LNCaP clone FGC (cell line): ENCODE measurements at places on chromosomes 13 and 19.

DNA sequence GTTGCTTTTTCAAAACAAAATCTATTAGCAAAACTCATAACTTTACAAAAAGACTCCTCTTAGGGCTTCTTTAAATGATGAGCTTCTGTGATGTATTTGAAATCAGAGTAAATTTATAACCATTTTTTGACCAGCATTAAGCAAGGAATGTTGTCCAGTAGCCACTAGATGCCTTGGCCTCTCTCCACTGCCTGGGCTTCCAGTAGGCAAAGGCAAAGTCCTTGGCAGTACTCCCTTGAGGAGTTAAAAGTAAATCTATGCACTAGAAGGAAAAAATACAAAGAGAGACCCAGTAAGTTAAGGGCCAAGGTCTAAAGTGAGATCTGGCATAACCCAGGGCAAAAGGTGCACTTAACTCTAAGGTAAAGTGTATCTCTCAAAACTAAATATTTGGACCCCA is 9.5 kb downstream of the SERPINE3 start:
- no peak for DNase-seq

- no peak for DNase-seq
Measured at GRCh38 chr13:85728811-85729210, 70.4 kb downstream of the SLITRK6 start.

DNA sequence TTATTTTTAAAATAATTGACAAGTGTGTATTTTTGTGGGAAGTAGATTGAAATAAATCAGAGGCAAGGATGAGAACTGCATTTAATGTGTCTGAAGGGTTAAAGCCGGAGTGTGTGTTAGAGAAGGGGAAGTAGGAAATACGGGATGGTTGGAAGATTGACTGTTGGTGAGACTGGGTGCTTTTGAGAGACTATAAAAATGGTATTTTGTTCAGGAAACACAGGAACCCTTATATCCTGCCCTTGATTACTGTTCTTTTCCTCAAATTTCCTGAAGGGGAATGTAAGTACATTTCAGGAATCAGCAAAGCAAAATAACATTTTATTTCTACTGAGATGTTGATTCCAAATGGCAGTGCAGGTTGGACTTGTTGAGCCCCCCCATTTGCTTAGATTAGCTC is 15.1 kb downstream of the IFT88 start:
- no peak for DNase-seq

DNA sequence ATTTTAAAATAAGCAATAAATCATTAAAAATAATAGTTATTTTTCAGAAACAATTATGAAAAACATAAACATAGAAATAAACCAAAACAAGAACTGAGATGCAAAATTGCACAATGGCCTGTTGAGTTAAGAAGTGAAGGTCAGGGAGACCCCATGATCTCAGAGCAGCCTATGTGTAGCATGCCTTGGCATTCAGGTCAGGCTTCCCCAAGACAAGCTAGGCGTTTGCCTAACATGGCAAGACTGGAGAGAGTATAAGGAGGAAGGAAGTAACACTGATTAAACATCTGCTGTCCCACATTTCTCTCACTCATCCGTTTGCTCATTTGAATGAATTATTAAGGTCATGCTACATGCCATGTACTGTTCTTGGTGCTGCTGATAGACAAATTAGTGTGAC is 291.8 kb downstream of the TSHZ3 start:
- no peak for DNase-seq

GRCh38 chr19:49894879-49895565 is 1.7 kb downstream of the IL4I1 start:
- DNase-seq, result no peak

DNA sequence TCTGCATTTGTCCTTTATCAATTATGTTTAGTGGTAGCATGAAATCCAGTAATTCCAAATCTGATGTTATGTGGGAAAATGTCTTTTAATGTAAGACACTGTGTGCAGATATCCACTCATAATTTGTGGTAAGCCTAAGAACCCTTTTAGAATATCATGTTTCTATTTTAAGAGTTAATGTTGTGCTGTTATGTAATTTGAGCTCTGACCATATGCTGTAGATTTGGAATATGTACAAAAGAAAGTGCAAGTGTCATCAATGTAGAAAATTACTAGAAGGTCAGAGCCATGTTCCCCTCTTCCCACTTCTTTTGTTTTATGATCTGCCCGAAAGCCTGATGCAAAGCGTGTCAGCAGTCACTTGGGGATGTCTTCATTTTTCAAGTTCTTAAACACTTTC is 44.5 kb downstream of the SCEL start:
- no peak for DNase-seq

GRCh38 chr13:97124915-97125809 is 97.0 kb upstream of the MBNL2 start:
- DNase-seq, result no peak

DNA sequence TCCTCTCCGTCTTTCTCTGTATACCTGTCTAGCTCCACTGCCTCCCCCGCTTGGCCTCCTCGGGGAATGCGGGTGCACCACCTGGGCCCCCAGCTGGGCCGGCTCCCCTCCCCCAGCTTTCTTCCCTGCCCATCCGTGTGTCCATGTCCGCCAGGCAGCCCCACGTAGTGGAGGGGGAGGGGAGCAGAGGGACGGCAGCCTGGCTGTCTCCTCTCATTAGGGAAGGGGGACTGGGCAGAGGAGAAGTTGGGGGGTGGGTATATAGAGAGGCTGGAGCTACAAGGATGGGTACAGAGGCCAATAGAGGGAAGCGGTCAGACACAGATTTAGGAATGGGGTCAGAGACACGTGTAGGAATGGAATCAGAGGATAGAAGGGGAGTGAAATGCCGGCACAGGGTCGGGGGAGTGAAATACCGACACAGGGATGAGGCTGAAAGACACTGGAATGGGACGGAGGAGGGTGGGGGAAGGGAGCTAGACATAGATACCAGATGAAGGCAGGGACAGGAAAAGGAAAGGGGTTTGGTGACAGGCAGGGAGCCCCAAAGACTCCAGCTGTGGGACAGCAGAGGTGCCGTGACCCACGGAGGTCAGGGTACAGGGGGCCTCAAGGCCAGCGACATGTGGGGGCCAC is 2.8 kb downstream of the NECTIN2 start:
- DNase-seq, result no peak

DNA sequence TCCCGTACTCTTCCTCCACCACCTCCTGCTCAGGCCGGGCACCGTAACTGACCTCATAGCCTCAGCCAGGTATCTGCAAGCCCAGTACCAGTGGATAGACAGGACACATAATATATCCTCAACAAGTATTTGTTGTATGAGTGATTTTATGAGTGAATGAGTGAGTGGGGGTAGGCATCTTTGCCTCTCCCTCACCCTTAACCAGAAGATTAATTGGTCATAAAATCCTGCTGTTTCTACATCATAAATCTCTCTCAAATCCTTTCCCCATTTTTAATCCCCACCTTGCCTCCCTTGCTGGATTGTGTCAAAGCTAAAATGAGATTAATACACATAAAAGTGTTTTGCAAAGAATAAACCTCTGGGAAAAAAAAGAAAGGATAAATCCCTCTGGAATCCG is 44.4 kb upstream of the HMGB1 start:
- no peak for DNase-seq

DNA sequence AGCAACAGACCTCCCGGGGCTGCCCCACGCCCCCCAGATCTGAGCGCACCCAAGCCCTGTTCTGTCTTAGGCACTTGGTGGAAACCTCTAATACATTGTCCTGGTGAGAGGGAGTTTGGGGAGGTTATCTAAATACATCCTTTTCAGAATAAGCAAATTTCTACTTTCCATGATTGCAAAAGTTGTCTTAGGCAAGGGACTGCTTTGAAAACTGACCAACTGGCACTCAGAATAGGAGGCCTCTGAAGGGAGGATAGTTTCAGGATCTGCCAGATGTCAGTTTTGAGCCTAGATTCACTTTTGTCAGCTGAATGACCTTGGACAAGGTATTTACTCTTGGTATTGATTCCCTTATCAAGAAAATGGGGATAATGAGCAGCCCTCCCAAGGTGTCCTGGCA is 11.8 kb downstream of the SERP2 start:
- DNase-seq, result no peak

DNA sequence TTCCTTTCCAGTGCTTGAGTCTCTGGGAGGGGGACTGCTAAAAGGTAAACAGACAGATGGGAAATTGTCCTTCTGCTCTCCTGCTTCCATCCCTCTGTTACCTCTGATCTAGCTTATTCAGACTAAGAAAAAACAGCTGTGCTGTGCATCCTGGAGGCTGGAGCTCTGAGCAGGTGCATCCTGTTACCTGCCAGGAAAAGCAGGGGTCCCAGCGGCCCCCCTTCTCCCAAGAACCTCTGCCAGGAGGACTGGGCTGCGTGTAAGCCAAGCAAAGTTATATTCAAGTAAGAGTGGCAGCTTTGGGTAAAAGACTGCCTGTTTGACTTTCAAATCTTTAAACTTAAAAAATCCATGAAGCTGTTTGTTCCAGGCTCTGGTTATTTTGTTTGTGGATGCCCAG is 75.1 kb downstream of the C13orf42 start:
- no peak for DNase-seq

DNA sequence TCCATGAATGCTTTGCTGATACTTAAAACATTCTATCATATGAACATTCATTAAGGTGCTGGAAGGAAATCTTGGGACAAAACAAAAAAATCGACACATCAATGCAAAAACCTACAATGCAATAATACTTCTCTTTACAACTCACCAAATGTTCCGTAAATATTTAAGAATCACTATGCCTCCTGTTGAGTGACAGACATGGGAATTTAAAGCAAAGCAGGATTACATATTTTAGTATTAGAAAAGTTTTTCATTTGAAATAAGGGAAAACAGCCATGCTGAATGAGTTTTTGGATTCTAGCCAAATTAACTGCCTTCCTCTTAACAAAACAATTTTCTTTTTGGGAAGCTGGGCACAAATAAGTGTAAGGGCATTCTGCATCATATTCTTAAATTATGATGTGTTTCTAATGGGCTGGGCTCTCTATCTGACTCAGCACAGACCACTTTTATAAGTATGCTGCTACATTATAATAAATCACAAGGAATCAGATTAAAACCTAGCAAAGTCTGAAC is 93.7 kb downstream of the RBM26 start:
- no peak for DNase-seq

DNA sequence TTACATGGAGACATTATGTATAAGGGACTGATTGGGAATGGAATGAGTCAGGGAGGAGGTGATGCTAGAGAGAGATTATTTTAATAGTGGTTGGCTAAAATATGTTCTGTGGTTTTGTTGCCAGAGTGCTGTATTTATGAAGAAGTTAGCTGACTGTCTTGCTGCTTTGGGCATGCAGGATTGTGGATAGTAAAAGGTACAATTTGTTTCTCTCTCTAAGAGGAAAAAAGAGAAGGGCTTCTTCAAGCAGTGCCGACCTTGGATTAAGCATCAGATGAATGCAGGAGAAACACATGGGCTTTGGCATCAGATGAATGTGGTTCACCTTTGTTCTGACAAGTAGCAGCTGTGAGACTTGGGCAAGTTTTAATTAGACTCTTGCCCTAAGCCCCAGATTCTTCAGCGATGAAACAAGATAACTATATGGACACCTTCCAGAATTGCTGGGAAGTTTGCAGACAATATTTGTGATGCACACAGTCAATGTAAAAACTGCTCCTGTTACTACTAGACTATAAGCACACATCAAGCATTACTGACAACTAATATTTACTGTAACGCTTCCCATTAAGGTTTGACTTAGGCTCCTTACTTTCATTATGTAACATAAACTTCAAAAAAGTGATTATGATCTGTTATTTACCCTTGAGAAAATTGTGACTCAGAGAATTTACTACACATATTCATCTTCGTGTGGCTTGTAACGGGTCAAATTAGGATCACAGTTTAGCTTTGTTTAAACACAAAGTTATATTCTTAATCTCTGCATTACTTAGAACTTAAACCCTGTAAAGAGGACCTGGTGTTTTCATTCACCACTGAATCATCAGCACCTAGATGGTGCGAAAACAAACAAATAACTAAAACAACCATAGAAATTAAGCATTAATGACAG is 824.0 kb downstream of the PCDH9 start:
- DNase-seq, result no peak

GRCh38 chr13:110759710-110760109 is 46.2 kb downstream of the ING1 start:
- DNase-seq, result no peak

DNA sequence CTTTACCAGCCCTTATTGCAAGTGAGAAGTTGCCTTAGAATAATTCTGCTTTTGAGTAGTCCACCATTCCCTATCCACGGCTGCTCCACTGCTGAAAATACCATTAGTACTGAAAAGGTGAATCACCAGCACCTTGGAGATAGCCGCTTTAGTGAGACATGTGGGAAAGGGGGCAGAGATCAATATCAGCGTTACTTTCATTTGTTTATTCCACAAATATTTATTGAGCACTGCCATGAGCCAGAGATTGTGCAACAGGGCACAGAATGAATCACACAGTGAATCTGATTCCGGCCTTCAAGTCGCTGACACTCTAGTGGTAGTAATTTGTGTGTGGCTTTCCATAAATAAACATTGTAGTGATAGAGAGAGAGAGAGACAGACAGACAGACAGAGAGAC is 31.5 kb upstream of the MYO16 start:
- no peak for DNase-seq

DNA sequence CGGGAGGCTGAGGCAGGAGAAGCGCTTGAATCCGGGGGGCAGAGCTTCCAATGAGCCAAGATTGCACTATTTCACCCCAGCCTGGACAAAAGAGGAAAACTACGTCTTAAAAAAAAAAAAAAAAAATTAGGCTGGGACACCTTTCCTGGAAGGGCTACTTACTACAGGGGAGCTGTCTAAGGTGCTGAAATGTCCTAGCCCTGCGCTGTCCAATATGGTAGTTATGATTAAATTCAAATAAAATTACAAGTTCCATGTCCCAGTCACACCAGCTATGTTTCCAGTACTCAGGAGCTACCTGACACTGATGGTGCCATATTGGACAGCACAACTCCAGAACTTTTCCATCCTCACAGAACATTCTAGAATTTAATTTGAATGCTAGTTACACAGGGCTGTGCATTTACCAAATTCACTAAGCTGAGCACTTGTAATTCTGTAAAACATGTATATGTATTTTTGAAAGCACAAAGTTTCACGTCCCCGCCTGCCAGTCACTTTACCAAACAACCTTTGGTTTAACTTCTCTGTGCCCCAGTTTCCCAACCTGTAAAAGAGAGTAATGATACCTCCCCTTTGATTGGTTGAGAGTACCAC is 9.2 kb upstream of the ZSCAN22 start:
- DNase-seq, result peak; percentile 32

DNA sequence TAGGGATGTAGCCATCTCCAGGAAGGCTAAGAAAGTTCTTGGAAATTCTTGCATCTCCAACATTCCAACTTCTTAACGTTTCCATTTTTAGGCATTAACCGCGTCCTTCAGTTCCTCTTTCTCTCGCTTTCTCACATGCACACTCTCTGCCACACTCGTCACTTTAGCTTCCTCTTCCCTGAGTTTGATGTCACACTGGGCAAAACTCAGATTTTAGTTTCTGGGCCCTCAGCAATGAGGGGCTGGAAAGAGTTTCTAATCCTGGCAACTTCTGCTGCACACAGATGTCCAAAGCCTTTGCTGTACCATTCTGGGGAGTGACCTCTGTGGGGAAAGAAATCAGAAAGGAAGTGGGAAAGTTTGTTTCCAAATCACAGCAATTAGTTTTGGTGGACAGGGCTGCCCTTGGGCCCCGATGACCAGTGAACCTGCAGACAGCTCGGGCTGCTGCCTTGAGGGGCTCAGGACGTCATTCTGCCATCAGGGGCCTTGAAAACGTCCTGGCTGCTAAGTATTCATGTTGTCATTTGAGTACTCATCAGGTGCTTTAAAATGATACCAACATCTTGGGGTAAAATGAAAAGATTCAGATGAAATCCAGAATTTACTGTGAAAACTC is 89.3 kb downstream of the KL start:
- DNase-seq, result no peak

GRCh38 chr13:78087966-78088678 is 169.5 kb upstream of the EDNRB start:
- DNase-seq, result no peak

- DNase-seq, result no peak
Measured at GRCh38 chr19:41442473-41443355, at the start of gene ERICH4. Gene ERICH4, plus strand, starts transcription at chr19:41443156. Its CDS starts 14 bp downstream, at chr19:41443170.
